Kidney glomerular epithelial cell (primary cell): ENCODE measurements at places on chromosomes 13 and 19.

- no peak for DNase-seq
These were observed 10.8 kb downstream of the CREB3L3 start for GRCh38 chr19:4164262-4164661.

DNA sequence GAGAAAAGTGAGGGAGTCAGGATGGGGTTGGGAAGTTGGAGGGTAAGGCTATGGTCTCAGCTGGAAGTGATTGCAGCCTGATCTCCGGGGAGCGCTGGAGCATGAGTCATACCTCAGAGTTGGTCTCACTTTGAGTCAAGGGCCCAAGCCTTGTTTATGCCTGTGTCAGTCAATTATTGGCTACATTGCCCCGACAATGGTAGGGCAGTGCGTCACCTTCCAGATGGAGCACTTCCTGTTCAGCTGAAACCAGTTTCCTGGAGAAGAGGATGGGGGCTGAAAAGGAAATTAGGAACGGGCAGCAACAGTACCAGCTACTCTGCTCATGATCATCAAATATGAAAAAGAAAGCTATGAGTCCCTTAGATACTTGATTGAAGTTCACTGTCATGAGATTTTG, 60.4 kb downstream of the ADGRE1 start:
- DNase-seq, result peak; percentile 40

- DNase-seq, result no peak
These were observed 5.3 kb downstream of the PTBP1 start for GRCh38 chr19:802498-803098.

DNA sequence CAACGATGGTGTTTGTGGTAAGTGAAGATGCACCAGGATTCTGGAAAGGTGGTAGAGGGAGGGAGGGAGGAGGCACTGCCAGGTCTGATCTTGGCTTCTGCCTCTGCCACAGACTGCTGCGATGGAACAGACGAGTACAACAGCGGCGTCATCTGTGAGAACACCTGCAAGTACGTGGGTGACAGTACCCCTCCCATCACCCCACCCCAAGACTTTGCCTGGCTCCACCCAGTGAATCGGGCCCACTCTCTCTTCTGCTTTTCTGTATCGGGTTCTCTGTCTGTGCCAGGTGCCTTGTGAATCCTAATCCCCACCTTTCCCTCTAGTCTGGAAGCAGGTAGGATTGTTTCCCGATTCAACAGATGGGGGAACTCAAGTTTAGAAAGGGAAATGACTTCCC, 2.5 kb downstream of the PRKCSH start:
- DNase-seq, result no peak
